ENCODE measurements at places on chromosomes 7 and 10.

DNA sequence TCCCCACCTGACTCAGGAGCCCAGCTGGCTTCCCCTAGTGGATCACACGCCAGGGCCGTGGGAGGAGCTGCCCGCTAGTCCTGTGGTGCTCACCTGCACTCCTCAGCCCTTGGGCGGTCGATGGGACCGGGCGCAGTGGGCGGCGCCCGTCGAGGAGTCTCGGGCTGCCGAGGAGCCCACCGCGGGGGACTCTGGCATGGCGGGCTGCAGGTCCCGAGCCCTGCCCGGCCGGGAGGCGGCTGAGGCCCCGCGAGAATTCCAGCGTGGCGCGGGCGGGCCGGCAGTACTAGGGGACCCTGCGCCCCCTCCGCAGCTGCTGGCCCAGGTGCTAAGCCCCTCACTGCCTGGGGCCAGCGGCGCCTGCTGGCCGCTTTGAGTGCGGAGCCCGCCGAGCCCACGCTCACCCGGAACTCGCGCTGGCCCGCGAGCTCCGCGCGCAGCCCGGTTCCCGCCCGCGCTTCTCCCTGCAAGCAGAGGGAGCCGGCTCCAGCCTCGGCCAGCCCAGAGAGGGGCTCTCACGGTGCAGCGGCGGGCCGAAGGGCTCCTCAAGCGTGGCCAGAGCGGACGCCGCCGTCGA is 367.9 kb downstream of the TYW1 start:
- DNase-seq: no peak

- no peak for DNase-seq
These were observed 31.2 kb downstream of the ABLIM1 start for GRCh38 chr10:114626841-114627240.

- DNase-seq: no peak
These were observed 110.9 kb downstream of the SGMS1 start for GRCh38 chr10:50512743-50513416.

DNA sequence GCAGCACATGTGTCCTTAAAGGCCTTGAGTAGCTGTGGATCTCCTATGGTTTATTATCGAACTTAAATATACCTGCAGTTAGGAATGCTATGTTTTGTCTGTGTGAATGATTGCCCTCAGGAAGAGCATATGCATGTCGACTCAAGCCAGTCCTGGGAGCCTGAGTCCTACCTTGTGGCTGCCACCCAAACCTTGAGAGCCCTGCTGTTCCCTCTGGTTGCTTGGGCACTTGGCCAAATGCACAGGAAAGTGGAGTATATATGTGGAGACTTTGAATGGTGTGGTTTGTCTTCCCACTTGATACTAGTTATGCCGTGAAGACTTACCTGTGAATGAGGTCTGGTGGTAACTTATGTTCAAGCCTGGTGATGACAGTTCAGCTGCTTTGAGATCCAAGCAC is 409.8 kb downstream of the LRMDA start:
- no peak for DNase-seq

DNA sequence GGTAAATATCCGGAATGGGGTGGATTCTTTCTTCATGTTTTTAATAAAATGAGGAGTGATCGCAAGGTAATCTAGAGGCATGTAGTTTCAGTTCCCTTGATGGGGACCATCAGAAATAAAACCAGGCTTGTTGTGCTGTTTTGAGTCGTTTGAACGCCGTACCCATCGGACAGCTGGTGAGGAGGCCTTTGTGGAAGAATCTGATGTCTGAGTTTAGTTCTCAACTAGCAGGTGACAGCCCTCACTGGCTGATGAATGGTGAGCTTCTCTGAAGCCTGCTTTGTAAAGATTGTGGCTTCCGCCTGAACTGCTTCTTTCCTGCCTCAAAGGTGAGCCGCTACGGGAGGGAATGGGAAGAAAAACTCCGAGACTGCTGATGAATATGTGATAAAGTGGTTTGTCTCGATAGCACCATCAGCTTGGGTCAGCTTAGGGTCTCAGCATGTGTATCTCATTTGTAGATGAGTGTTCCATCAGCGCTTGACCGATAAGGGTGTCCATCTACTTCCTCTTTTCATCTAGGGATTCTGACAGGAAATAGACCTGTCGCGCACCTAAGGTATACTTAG is 977 bp downstream of the TMEM248 start:
- DNase-seq: peak; percentile 30

GRCh38 chr7:96870934-96871333 is 134.4 kb upstream of the DLX6 start:
- no peak for DNase-seq

DNA sequence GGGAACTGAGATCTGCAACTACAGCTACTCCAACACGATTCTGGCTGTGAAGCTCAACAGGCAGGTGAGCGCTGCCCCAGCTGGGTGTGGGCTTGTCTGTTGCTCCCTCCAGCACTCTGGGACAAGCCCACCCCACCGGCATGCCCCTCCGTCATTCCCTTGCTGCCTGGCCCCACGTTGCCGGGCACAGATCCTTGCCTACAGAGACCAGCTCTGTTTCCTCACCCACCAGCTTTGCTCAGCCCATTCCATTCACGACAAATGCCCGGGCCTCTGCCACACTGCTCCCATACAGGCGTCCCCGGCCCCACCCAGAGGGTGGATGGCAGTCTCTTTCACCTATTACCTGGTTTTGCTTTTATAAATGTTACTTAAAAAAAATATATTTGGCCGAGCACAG is 24.6 kb downstream of the WIPI2 start:
- DNase-seq: no peak

DNA sequence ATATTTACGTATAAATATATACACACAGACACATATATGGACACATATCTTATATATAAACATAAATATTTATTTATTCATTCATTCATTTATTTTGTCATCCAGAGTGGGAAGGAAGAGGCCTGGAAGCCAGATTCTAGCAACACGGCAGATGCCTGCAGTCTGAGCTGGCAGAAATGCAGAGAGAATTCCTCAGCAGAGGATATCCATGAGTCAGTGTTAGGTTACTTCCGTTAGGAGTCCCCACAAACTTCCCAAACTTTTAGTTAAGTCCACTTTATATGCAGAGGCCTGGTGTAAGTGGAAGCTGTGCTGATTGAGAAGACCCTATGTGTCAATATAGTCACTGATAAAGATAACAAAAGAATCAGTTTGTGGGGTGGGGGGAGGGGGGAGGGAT is 89.6 kb downstream of the PPP1R17 start:
- no peak for DNase-seq

DNA sequence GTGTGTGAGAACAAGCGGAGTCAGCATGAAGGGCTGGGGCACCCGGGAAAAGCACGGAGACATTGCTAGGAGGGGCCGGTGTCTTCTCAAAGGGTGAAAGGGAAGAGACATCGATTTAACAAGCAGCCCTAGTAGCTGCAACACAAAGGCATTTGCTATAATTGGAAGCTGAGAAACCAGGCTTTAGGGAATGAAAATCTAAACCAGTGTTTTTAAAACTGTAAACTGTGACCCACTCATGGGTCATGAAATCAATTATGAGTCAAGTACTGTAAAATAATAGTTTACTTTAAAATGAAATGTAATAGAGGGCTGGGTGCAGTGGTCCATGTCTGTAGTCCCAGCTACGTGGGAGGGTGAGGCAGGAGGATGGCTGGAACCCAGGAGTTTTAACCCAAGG is 128.7 kb upstream of the RHEB start:
- DNase-seq: no peak

GRCh38 chr7:20153999-20154398 is 63.2 kb downstream of the MACC1 start:
- DNase-seq: no peak

DNA sequence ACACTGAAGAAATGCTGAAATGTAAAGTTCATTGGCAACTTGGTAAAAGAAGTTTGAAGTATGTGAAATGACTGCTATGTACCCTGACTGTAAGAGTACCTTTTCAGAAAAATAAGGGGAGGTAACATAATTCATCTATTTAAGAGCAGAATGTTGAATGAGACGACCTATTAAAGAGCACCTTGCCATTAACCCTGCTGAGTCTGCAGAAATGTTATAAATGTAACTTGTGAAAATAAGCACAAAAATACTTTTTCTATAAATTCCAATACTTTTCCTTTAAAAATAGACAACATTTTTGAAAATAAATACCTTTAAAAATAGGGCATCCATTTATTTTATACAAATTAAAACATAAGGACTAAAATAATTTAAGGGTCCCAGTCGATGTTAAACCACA is 7.7 kb downstream of the TM9SF3 start:
- DNase-seq: no peak

- no peak for DNase-seq
These were observed 933 bp downstream of the MDFIC start for GRCh38 chr7:114922652-114923402.

DNA sequence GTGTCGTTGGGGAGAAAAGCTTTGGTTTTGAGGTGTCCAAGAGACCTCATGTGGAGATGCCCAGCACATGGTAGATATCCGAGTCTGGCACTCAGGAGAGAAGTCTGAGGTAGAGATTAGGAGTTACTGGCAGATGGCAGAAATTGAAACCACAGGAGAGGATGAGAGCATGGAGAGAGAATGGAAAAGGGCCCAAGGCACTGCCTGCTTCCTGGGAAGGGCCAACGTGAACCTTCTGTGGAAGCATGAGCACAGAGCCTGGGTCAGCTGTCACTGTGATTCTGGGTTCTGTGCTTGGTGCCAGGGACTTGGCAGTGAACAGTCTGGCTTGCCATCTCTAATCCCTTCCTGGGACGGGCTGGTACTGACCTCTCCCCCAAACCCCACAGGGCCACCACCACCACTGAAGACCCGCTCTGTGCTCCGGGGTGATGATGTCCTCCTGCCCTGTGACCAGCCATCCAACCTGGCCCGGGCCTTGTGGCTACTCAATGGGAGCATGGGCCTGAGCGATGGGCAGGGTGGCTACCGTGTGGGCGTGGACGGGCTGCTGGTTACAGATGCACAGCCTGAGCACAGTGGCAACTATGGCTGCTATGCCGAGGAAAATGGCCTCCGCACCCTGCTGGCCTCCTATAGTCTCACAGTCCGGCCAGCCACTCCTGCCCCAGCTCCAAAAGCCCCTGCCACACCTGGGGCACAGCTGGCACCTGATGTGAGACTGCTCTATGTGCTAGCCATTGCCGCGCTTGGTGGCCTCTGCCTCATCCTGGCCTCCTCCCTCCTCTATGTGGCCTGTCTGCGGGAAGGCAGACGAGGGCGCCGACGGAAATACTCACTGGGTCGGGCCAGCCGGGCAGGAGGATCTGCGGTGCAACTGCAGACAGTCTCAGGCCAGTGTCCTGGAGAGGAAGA is 4.1 kb downstream of the MRPL43 start:
- DNase-seq: no peak

GRCh38 chr10:103947799-103948516 is 19.0 kb upstream of the SLK start:
- no peak for DNase-seq

- no peak for DNase-seq
These were observed 537.3 kb upstream of the MGMT start for GRCh38 chr10:128929767-128930166.
